ENCODE measurements at places on chromosomes 7 and 10.

- DNase-seq: no peak
Observed at GRCh38 chr7:155343661-155344121, 46.0 kb downstream of the INSIG1 start.

GRCh38 chr10:3477683-3478082 is 305.1 kb upstream of the PITRM1 start:
- no peak for DNase-seq

DNA sequence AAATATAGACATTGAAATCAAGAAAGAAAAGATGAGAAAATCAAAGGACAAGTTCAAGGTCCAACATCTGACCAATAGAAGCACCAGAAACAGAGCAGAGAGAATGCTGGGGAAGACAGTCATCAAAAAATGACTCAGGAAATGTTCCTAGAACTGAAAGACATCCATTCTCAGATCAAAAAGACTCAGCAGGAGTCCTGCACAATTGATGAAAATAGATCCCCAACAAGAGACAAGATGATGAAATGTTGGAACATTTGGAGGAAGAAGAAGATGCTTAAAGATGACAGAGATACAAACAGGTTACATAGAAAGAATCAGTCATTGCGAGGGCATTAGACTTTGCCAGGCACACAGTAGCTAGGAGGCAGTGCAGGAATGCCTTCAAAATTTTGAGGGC is 30.0 kb upstream of the EIF5AL1 start:
- DNase-seq: no peak

DNA sequence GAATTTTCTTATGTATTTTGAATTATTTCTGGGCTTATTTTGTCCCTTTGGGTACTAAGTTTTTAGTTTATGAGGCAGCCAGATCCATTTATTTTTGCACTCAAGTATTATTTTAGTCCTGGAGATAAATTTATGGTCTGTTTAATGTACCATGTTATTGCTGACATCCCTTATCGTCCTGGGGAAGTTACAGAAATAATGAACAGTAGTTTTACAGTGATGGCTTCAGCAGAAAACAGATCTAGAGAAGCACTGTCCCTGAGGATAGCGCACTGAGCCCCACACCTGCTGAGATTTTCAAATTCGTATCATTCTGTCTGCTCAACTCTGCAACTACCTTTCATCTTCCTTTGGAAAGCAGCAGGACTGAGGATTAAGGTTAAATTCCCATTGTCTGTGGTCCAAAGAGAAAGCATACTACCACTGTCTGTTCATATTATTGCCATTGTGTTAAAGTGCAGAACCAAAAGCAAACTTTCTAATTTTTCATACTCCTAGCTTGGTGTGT is 168.3 kb downstream of the SNX13 start:
- no peak for DNase-seq

DNA sequence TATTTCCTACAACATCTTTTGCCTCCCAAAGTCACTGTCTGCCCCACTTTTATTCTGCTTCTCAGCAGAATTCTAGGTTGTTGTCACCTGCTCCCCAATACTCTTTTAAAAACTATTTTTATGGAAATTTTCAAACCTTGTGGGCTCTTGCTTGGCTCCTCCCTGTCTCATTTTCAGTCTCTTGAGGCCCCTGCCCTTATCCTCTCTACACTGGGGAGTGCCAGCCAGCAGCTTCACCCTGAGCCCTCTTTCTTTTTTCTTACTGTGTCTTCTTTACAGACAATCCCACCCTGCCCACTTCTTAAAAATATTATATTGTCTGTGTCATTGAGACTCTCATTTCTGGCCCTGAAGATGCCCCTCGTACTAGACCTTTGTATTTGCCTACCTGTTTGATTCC is 61.7 kb upstream of the TMEM248 start:
- DNase-seq: no peak

GRCh38 chr10:60646966-60647796 is 131.1 kb upstream of the CDK1 start:
- peak; percentile 64 for DNase-seq

- no peak for DNase-seq
Observed at GRCh38 chr10:61890430-61890829, 11.1 kb upstream of the ARID5B start.

DNA sequence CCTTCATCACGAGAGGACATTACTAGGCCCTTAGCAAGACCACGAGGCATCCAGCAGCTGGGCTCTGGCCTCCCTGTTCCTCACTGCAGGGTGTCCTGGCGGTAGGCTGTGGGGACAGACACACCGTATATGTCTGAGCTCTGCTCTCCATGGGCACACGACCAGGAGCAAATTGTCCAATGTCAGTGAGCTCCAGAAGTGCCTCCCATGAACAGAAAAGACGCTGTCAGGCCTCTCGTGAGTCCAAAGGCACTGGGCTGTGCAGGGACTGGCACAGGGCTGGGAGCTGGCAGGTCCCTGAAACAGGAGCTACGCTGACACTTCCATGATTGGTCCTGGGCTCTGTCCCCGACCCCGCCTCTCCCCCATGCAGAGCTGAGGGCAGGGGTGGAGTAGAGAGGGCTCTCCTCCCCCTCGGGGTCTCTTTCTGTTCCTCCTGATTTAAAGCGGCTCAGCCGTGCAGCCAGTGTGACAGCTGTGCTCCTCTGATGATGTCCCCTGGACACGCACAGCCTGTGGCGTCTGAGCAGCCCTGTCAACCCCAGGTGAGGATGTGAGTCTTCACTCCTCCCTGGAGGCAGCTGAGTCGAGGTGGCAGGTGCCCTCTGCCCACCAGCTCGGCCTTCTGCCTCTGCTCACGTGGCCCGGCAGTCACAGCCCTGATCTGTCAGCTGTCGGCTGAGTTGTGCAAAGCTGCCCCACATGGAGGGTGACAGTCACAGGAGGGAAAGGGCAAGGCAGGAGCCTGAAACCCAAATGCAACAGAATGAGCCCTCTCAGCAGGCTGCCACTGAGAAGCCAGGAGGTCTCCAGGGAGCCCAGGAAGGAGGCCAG is 13.0 kb downstream of the ANTXRL start:
- no peak for DNase-seq

DNA sequence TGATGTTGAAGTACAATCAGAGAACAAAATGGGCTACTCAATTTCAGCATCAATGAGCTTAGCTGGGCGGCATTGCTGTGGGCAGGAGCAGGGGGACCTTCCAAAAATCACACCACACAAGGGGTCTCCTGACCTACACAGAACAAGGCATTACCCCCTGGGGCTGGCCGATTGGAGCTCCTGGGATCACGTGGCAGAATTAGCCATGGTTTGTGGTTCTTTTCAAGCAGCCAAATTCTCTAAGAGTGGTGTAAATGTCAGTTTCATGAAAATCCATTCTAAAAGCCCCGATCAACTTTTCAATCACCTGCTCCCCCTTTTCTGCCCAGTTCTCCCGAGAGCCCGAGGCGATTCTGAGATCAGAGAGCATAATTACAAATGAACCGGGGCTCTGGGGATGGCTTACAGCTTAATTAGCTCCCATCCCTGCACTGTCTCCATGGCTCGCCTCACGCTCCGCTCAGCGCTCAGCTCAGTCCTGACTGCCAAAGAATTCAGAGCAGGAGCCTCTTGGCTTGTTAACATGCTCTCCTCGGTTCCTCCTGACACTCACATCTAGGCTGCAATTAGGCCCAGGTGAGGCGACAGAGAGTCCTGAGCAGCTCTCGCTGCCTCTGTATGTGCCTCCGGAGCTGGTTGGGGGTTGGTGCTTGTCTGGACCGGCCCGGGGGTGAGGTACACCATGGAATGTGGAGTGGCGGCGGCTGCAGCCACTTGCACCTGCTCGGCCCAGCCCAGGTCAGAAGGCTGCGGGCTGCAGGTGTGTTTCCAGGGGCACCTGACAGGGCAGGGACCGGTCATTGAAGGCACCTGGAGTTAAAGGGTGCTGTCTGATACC is 111.8 kb downstream of the WDR11 start:
- DNase-seq: no peak

DNA sequence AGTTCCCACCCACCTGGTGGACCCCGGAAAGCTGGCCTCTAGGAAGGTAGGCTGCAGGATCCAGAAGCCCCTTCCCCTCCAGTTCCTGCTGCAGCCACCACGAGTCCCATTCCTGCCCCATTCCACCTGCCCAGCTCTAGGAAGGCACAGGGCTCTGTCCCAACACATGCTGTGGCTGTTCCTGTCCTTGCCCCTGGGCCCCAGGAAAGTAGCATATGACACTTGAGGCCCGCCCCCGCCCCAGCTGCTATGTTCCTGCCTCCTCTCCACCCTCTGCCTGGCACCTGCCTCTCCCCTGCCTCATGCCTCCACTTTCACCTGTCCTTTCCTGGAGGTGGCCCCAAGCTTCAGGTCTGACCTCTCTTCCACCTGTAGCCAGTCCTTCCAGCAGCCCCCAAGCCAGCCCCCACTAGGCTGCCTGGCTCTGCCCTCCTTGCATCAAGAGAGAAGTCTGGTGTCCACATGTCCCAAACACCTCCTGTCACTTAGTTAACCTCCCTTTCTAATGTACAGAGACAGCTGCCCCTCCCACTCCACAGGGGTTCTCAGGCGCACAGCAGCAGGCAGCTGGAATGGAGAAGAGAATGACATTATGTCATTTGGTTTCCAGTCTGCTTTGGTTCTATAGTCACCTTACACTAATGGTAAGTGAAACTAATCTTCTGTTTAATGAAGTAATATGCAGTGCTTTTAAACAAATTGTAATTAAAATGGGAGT is 22.7 kb downstream of the YKT6 start:
- DNase-seq: no peak
